Stimulated activated CD4-positive, alpha-beta T cell treated with anti-CD3 and anti-CD28 coated beads, Interleukin-1b, Interleukin-23, amount 100 ng/mL, for 48 hours (primary cell): ENCODE measurements at places on chromosomes 2 and 18.

DNA sequence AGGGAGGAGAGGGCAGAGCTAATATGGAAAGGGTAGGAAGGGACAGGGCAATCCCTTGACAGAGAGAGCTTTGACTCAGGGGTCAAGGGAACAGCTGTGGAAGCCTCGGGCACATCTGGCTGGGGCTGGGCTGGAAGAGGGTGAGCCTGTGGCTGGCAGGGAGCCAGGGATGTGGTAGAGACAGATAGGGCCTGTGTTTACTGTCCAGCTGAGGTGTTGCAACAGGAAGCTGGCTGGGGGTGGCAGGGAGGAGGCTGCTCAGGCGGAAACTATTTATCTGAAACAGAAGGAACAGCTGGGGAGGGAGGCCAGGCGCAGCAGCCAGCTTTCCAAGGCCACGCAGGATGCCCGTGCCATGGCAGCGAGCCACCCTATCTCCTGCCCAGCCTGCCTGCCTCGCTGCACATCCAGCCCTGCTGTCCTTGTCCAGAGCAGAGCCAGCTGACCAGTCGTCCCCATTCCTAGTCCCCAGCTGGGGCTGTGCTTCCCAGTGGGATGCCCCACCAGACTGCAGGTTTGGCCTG, 264.7 kb downstream of the CYP26B1 start:
- no peak for DNase-seq

DNA sequence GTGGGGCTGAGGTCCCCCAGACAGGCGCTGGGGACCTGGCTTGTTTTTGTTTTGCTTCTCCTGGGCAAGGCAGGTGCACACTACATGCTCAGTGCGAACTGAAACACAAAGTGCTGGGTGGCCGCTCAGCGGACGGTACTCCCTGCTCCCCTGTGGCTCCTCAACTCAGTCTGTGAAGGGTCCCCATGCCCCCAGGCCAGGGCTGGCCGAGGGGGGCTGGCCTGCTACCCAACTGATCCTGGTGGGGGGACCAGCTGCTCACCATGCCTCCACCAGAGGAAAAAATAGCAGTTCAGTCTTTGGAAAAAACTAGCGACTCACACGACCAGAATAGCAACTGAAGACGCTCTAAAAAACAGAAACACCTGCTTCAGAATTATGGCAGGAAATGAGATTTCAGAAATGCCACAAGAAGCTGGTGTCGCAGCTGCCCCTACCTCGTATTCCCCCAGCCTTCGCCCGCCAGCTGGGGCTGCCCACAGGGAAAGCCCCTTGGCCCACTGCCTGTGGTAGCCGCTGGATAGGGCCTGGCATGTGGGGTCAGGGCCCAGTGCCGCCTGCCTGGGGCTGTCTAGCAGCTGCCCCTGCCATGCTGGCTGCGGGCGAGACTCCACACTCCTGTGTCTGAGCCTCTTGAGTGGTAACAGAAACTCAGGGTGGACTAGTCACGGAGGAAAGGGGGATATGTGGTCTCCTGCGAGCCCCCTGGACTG, 43.7 kb downstream of the MEX3C start:
- DNase-seq, result peak; percentile 37

GRCh38 chr2:111106706-111107105, 14.0 kb upstream of the BCL2L11 start:
- DNase-seq, result peak; percentile 21

DNA sequence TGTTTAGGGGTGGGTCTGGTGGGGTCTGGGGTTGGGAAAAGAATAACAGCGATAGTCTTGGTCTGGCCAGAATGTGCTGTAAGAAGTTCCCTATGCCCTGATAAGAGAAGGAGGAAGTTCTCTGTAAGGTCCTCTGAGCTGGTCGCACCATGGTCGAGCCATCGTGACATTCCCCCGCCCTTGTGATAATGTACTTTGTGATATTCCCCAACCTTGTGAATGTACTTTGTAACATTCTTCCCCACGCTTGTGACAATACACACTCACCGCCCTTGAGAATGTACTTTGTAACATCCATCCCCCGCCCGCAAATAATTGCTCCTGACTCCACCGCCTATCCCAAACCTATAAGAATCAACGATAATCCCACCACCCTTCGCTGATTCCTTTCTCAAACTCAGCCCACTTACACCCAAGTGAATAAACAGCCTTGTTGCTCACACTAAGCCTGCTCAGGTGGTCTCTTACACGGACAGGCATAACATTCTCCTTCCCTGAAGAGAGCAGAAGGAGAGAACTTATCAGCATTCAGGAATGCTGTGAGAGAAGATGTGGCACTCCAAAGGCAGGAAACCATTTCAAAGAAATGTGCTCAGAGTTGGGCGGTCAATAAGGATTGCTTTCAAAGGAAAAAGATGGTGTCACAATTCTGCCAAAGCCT, 17.8 kb upstream of the DUSP19 start:
- no peak for DNase-seq
